ENCODE measurements at places on chromosomes 4 and X. TPM values are rescaled to one million over a fixed set of nuclear protein-coding genes. Genes with fewer than 3 reads are reported as not detected.

- DNase-seq: no peak
Observed at GRCh38 chr4:114811564-114812301, 213.1 kb downstream of the UGT8 start.

TMEM175 gene
- total RNA-seq: 17.6 TPM

GYPB gene
- not detected for total RNA-seq

GRCh38 chr4:101028886-101029285 is 318.4 kb downstream of the PPP3CA start:
- no peak for DNase-seq

DNA sequence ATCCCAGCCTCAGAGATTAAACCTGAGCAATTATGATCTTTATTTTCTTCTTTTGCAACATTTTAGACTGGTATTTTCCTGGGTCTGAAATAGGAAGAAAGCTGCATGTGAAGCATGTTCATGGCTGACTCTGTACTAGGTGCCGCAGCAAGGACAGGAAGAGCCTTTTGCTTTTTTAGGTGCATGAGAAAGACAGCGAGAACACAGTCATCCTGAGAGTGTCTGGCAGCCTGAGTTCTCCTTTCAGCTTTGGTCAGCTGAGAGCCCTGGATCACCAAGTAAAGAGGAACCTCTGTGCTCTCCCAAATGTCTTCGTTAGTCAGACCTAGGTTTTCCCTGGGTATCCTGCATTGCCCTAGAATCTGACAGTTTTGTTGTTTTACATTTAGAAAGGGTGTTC is 29.8 kb downstream of the FAM149A start:
- no peak for DNase-seq

All from CD8-positive, alpha-beta memory T cell (primary cell).